Endodermal cell (in vitro differentiated cells): ENCODE measurements at places on chromosomes 7 and 10. TPM values are rescaled to one million over a fixed set of nuclear protein-coding genes. Genes with fewer than 3 reads are reported as not detected.

DNA sequence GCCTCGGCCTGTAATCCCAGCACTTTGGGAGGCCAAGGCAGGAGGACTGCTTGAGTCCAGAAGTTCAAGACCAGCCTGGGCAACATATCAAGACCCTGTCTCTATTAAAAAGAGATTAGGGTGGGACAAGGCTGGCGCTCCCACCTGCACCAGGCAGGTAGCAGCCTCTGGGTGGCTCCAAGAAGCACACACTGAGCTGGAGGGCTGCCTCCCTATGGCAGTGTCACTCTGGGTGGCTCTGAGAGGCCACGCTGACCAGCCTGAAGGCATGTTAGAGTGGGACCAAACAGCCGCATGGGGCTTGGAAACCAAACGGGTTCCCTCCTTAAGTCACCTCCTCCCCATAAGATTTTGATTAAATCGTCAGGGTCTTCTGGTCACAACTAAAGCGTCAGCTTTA is 19.8 kb upstream of the COL26A1 start:
- H3K27ac ChIP-seq: no peak overlapping the region
- no peak for DNase-seq
- H3K4me3 ChIP-seq: no peak overlapping the region

GRCh38 chr7:28037220-28038010 is 143.2 kb downstream of the JAZF1 start:
- H3K36me3 ChIP-seq: no peaks in the 10 kb centered on the region
- no peaks in the 10 kb centered on the region for H3K27me3 ChIP-seq
- no peak for DNase-seq
- no peak overlapping the region for H3K4me3 ChIP-seq
- peaks cover 3% of the 10 kb centered on the region for H3K4me1 ChIP-seq

GRCh38 chr10:70617798-70618568 is 15.4 kb upstream of the PRF1 start:
- H3K4me3 ChIP-seq: no peak overlapping the region
- no peaks in the 10 kb centered on the region for H3K27me3 ChIP-seq
- H3K4me1 ChIP-seq: no peaks in the 10 kb centered on the region
- DNase-seq: no peak
- no peak overlapping the region for H3K27ac ChIP-seq
- H3K36me3 ChIP-seq: no peaks in the 10 kb centered on the region

DNA sequence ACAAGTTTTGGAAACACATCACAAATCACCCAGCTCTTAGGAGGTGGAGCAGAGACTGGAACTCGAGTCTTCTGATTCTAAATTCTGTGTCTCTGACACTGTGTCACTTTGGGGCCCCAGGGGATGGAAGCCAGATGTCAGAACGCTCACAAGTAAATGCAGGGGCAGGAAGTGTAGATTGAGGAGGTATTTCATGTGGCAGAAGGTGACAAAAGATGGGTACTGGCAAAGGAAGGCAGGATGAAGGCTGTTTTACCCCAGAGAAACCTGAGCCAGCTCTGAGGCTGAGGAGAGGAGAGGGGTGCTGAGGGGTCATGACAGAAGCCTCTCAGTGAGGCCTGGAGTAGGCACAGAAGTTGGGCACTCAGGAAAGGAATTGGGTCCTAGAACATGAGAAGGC is 6.0 kb upstream of the PURB start:
- H3K36me3 ChIP-seq: no peaks in the 10 kb centered on the region
- no peak overlapping the region for H3K4me3 ChIP-seq
- no peaks in the 10 kb centered on the region for H3K27me3 ChIP-seq
- H3K4me1 ChIP-seq: no peaks in the 10 kb centered on the region

DNA sequence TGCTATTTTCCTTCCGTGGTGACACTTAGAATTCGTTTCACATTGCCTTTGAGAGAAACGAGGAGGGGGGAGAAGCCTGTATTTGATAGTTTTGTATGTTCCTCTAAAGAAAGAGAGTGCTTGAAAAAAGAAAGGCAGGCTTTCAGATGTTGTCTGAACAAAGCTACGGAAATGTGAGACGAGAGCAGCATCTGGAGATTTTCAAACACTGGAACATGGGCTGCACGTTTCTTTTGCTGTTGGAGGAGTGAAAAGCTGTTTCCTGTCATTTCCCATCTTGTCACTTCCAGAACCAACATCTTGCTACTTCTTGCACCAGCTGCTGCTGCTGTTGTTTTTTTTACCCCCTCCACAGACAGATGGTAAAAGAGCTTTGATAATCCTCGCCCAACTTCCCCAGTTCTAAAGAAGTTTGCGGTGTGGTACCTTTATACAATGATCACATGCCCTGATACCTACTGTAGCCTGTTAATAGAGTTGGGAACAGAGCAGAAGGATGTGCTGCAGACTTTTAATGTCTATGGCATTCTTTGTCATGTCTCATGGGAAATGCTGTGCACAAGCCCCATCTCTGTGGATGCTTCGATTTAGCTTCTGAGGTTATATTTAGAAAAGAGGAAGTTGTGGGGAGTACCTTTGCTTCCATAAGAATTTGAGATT is 408.1 kb downstream of the AUTS2 start:
- no peak overlapping the region for H3K4me3 ChIP-seq
- no peaks in the 10 kb centered on the region for H3K4me1 ChIP-seq
- DNase-seq: no peak
- no peaks in the 10 kb centered on the region for H3K27me3 ChIP-seq

DNA sequence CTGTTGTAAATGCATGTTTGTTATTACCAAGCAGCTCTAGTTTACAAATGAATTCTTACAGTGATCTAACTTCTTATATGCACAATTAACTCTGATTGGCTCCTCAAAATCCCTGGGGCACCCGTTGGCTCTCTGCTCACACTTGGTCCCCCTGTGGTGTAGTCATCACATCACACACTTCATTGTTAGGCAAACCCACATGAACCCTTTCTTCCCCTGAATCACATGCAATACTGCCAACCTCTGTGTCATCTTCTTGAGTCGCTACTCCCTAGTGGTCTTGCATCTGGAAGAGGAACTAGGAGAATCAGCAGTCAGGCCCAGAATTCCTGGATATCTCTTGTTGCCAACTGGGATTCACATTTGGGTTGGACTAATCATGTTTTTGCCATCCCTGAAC is 73.1 kb downstream of the CD36 start:
- H3K36me3 ChIP-seq: no peaks in the 10 kb centered on the region
- no peaks in the 10 kb centered on the region for H3K27me3 ChIP-seq
- DNase-seq: no peak
- H3K27ac ChIP-seq: no peak overlapping the region
- H3K4me3 ChIP-seq: no peak overlapping the region
- no peaks in the 10 kb centered on the region for H3K4me1 ChIP-seq

DNA sequence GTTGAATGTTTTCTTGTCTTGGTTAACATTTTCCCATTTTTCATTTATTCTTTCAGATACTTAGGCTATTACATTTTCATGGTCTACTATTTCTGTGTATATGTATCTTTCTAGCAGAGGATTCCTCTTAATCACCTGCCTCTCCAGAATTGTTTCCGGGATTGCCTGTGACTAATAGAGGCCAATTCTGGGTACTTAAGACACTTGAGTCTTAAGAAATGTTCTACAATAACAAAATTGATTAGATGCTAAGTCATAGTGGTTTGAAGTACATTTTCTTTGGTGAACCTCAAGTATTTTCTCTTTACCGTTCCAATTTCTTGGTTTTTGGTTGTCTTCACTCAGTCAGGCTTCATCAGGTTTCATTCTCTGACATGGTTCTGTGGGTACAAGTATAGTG is 26.4 kb downstream of the BBS9 start:
- peaks cover 19% of the 10 kb centered on the region for H3K27me3 ChIP-seq
- no peak overlapping the region for H3K4me3 ChIP-seq
- H3K27ac ChIP-seq: no peak overlapping the region

GRCh38 chr7:66138994-66139752 is 24.5 kb downstream of the CRCP start:
- H3K36me3 ChIP-seq: peaks cover 69% of the 10 kb centered on the region
- H3K4me3 ChIP-seq: no peak overlapping the region
- no peak for DNase-seq
- no peak overlapping the region for H3K27ac ChIP-seq
- no peaks in the 10 kb centered on the region for H3K4me1 ChIP-seq
- H3K27me3 ChIP-seq: no peaks in the 10 kb centered on the region

GRCh38 chr10:17423632-17424186 is 30.7 kb downstream of the ST8SIA6 start:
- no peak for DNase-seq
- H3K4me1 ChIP-seq: no peaks in the 10 kb centered on the region
- no peak overlapping the region for H3K4me3 ChIP-seq
- H3K36me3 ChIP-seq: no peaks in the 10 kb centered on the region

- H3K27me3 ChIP-seq: no peaks in the 10 kb centered on the region
- H3K4me1 ChIP-seq: no peaks in the 10 kb centered on the region
- no peak overlapping the region for H3K4me3 ChIP-seq
- no peak overlapping the region for H3K27ac ChIP-seq
- no peak for DNase-seq
These were observed 8.1 kb downstream of the CCDC6 start for GRCh38 chr10:59898125-59898835.

GRCh38 chr7:74252893-74253292 is 1.3 kb downstream of the RFC2 start:
- H3K27me3 ChIP-seq: no peaks in the 10 kb centered on the region
- no peak for DNase-seq
- peaks cover 34% of the 10 kb centered on the region for H3K36me3 ChIP-seq
- no peak overlapping the region for H3K27ac ChIP-seq
- no peaks in the 10 kb centered on the region for H3K4me1 ChIP-seq

- H3K36me3 ChIP-seq: no peaks in the 10 kb centered on the region
- no peak overlapping the region for H3K27ac ChIP-seq
- no peak overlapping the region for H3K4me3 ChIP-seq
- no peak for DNase-seq
- no peaks in the 10 kb centered on the region for H3K27me3 ChIP-seq
- no peaks in the 10 kb centered on the region for H3K4me1 ChIP-seq
These were observed 41.2 kb downstream of the CH25H start for GRCh38 chr10:89165923-89166322.

DNA sequence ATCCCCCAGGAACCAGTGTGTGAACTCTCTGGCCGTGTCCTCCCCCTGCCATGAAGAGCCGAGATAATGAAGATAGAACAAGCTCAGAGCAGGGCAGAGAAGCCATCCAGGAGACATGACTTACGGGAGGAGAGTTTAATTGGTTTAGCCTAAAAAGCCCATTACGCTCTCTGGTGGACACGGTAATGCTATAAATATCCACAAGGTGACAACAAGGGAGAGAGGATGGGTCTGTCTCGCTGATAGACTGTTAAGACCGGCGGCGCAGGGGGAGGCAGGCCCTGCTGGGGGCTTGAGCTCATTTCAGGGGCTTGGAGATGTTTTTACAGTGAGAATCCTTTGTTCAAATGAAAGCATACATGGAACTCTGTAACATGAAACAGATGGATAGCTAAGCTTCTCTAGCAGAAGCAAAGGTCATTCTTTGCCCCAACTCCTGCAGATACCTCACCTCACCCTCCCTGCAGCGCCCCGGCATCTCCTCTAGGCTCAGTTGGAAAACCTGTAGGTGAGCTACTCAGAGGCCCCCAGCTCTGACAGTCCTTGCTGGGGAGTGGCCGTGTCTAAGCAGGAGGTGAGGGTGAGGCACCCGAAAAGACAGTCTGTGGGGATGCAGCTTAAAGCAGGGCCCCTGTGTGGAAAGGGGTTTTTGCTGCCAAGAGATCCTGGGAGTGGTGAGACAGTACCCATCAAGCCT is 40.8 kb upstream of the LOXL4 start:
- no peak overlapping the region for H3K27ac ChIP-seq
- H3K27me3 ChIP-seq: no peaks in the 10 kb centered on the region
- no peaks in the 10 kb centered on the region for H3K4me1 ChIP-seq
- H3K4me3 ChIP-seq: peak overlapping the region; percentile 70
- DNase-seq: no peak
- no peaks in the 10 kb centered on the region for H3K36me3 ChIP-seq

GRCh38 chr10:120824881-120825309 is 26.3 kb upstream of the WDR11 start:
- DNase-seq: peak; percentile 83
- no peak overlapping the region for H3K4me3 ChIP-seq
- peaks cover 24% of the 10 kb centered on the region for H3K4me1 ChIP-seq
- no peaks in the 10 kb centered on the region for H3K27me3 ChIP-seq
- no peaks in the 10 kb centered on the region for H3K36me3 ChIP-seq

- no peak overlapping the region for H3K27ac ChIP-seq
- H3K36me3 ChIP-seq: peaks cover 93% of the 10 kb centered on the region
- no peaks in the 10 kb centered on the region for H3K4me1 ChIP-seq
- no peak overlapping the region for H3K4me3 ChIP-seq
- DNase-seq: peak; percentile 44
- no peaks in the 10 kb centered on the region for H3K27me3 ChIP-seq
These were observed 18.5 kb downstream of the EIF3B start for GRCh38 chr7:2373124-2373556.

- H3K36me3 ChIP-seq: no peaks in the 10 kb centered on the region
- H3K27me3 ChIP-seq: no peaks in the 10 kb centered on the region
- no peak overlapping the region for H3K4me3 ChIP-seq
- no peak for DNase-seq
These were observed 102.4 kb upstream of the FRMD4A start for GRCh38 chr10:14433147-14433546.

DNA sequence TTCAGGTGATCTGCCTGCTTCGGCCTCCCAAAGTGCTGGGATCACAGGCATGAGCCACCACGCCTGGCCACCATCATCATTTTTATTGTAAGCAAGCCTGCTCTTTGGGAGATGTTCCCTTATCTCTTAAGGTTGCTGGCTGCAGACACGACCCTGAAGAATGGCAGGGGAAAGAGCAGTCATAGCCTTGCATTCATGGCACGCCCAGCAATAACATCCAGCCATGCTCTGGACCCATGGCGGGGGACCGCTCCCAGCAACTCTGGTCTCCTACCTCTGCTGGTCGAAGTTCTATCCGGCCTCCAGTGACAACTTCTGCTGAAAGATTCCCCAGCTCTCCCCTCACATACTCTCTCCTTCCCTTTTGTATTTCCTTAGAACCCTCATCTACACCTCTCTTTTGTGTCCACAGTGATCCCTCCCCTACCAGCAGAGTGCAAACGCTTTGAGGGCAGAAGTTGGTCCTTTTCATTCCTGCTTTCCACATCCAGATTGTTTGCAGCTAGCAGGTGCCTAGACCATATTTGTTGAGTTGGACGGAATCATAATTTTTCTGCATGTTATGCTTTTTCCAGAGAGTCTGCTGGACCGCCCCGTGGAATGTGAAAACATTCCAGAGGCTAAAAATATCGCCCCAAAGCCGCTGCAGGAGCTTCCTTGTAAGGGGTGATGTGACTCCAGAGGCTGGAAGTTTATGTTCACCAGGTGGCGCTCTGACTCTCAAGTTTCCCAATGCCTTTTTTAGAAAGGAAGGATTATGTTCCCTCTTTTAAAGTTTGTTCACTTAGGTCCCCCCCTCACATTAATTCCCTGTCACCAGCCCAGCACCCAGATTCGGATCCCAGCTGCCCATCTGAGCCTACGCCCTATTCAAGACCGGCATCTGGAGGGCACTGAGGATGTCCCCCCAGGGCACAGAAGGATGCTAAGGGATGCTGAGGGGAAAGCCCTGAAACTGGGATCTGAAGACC is 4.3 kb upstream of the MARVELD1 start:
- no peaks in the 10 kb centered on the region for H3K4me1 ChIP-seq
- no peak overlapping the region for H3K27ac ChIP-seq
- H3K27me3 ChIP-seq: no peaks in the 10 kb centered on the region
- DNase-seq: peak; percentile 90
- no peaks in the 10 kb centered on the region for H3K36me3 ChIP-seq

GRCh38 chr10:44779511-44779910 is 131.6 kb upstream of the TMEM72 start:
- H3K36me3 ChIP-seq: no peaks in the 10 kb centered on the region
- H3K27me3 ChIP-seq: no peaks in the 10 kb centered on the region
- no peaks in the 10 kb centered on the region for H3K4me1 ChIP-seq
- H3K4me3 ChIP-seq: no peak overlapping the region
- DNase-seq: no peak
- H3K27ac ChIP-seq: no peak overlapping the region

Gene FGFBP3
- total RNA-seq: 3.3 to 5.2 TPM (median 4.3 TPM) in 3 replicates

Gene FGL2
- total RNA-seq: not detected in 3 replicates

Gene CALHM1
- total RNA-seq: not detected in 3 replicates

Gene SMKR1
- total RNA-seq: 0.76 to 1.0 TPM (median 0.97 TPM) in 3 replicates

Gene OLAH
- not detected in 2 replicates for total RNA-seq

Gene CALCR
- 15.3 and 16.8 TPM in 2 replicates for total RNA-seq

Gene FAM221A
- total RNA-seq: 16.5 to 21.9 TPM (median 20.8 TPM) in 3 replicates
